ENCODE measurements at places on chromosomes 4 and X. TPM values are rescaled to one million over a fixed set of nuclear protein-coding genes. Genes with fewer than 3 reads are reported as not detected.
A peak's percentile ranks its signal among the peaks of the same experiment; 100 is the strongest.

DNA sequence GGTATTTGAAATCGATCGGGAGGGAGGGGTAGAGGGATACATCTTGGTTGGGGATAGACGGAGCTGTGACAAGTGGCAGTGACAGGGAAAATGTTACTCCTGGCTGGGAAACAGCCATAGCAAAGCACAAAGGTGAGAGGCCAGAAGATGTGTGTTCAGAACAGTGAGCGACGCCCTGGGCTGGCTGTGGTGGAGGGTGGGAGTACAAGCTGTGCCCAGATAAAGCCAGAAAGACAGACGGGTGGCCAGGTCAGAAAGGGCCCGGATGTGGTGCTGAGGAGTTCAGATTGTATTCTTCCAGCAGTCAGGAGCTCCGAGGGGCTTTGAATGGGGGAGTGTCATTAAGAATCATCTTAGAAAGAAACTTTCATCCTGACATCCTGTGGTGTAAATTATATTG is 27.9 kb downstream of the CCDC149 start:
- H3K27me3 ChIP-seq = no peaks in the 10 kb centered on the region
- no peak overlapping the region for H3K4me3 ChIP-seq
- no peak for DNase-seq
- no peak overlapping the region for H3K27ac ChIP-seq
- H3K36me3 ChIP-seq = no peaks in the 10 kb centered on the region
- no peaks in the 10 kb centered on the region for H3K4me1 ChIP-seq

DNA sequence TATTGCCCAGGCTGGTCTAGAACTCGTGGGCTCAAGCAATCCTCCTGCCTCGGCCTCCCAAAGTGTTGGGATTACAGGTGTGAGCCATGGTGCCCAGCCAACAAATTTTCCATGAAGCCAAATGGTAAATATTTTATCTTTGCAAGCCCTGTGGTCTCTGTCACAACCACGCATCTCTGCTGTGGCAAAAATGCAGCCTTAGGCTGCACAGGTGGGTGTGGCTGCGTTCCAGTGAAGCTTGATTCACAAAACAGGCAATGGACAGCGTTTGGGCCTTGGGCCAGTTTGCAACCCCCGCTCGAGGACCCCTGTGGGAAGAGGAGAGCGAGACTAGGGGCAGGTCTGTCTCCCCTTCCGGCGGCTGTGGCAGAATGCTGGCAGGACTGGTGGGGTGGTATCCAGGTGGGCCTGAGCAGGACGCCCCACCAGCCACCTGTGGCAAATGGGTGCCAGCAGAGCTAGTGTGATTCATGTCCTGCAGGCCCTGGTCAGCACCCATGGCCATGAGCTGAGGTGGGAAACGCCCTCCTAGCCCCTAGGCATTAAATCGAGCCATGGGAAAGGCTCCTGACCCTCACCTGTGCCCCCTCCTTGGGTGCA is 19.7 kb downstream of the HTRA3 start:
- H3K27me3 ChIP-seq = no peaks in the 10 kb centered on the region
- no peaks in the 10 kb centered on the region for H3K4me1 ChIP-seq
- H3K36me3 ChIP-seq = no peaks in the 10 kb centered on the region
- H3K27ac ChIP-seq = no peak overlapping the region
- no peak overlapping the region for H3K4me3 ChIP-seq

- no peaks in the 10 kb centered on the region for H3K27me3 ChIP-seq
- peak; percentile 22 for DNase-seq
- no peaks in the 10 kb centered on the region for H3K36me3 ChIP-seq
- H3K27ac ChIP-seq = no peak overlapping the region
- H3K4me3 ChIP-seq = no peak overlapping the region
Measured at GRCh38 chrX:123835661-123836371, 24.0 kb upstream of the XIAP start.

GRCh38 chrX:48573690-48574269 is 504 bp upstream of the RBM3 start:
- DNase-seq = peak; percentile 33
- H3K27ac ChIP-seq = peak overlapping the region; percentile 98
- H3K4me3 ChIP-seq = no peak overlapping the region
- H3K36me3 ChIP-seq = peaks cover 3% of the 10 kb centered on the region
- no peaks in the 10 kb centered on the region for H3K27me3 ChIP-seq

GRCh38 chr4:38099908-38100407 is 139.8 kb downstream of the PTTG2 start:
- no peaks in the 10 kb centered on the region for H3K27me3 ChIP-seq
- H3K4me3 ChIP-seq = no peak overlapping the region
- H3K36me3 ChIP-seq = no peaks in the 10 kb centered on the region
- no peak overlapping the region for H3K27ac ChIP-seq

GRCh38 chrX:29528281-29528680 is 687.1 kb upstream of the MAGEB2 start:
- no peak for DNase-seq
- no peak overlapping the region for H3K27ac ChIP-seq
- H3K4me3 ChIP-seq = no peak overlapping the region
- H3K27me3 ChIP-seq = no peaks in the 10 kb centered on the region
- H3K4me1 ChIP-seq = no peaks in the 10 kb centered on the region
- H3K36me3 ChIP-seq = no peaks in the 10 kb centered on the region

The XPNPEP2 gene
- total RNA-seq = 5.6 TPM

DNA sequence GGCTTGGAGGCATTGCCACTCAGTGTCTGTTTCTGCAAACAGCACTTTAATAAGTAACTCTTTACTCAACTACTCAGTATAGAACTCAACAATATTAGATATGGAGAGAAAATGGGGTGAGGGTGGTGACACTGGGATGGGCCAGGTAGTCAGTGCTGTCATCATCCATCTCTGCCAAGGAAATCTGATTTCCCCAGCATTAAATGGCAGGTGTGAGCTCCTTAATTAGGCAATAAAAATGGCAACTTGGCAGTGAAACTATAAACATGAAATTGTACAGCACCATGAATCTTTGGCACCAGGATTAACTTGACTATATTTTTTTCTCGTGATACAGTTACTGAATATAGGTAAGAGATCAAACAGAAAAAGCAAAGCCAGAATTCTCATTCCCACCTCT is 146.2 kb downstream of the GLRA2 start:
- no peak overlapping the region for H3K27ac ChIP-seq
- no peak for DNase-seq
- no peak overlapping the region for H3K4me3 ChIP-seq
- H3K4me1 ChIP-seq = no peaks in the 10 kb centered on the region

The RTL5 gene
- 2.3 TPM for total RNA-seq

DNA sequence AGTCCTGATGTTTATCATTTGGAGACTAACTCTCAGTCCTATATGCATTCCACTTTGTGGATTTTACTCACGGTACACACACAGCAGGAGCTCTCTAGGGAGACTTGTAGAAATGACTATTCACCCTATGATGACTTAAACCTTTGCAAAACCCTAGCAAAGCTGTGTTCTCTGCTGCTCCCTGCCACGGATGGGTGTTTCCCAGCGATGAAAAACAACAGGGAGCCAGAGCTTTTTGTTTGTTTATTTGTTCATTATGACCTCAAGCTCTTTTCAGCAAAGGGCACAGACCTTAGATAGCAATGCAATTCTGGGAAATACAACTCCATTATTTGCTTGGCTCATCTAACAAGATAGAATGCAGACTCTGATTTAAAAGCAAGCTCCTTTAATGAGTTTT is 156.6 kb downstream of the GRIA3 start:
- H3K36me3 ChIP-seq = no peaks in the 10 kb centered on the region
- H3K27me3 ChIP-seq = no peaks in the 10 kb centered on the region
- H3K4me3 ChIP-seq = no peak overlapping the region
- H3K27ac ChIP-seq = no peak overlapping the region
- H3K4me1 ChIP-seq = no peaks in the 10 kb centered on the region

The ZAR1 gene
- not detected for total RNA-seq

DNA sequence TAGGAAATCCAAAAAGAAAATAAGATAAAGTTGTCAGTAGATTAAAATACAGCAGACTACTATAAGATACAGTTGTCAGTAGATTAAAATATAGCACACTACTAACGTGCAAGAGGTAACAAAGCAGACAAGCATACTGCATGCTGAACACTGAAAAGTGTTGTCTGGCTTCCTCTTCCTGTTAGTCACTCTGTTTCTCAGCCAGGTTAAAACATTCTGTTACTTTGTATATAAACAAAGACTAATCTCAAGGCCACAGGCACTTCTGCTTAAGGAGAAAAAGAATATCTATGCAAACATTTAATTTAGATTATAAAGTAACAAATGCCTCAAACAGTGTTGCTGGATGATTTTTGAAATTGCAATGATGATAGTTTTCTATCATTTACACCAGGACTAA is 41.0 kb upstream of the SCD5 start:
- H3K36me3 ChIP-seq = peaks cover 6% of the 10 kb centered on the region
- H3K27me3 ChIP-seq = no peaks in the 10 kb centered on the region
- H3K27ac ChIP-seq = peak overlapping the region; percentile 13
- DNase-seq = no peak

GRCh38 chrX:98939456-98939855 is 1470.6 kb downstream of the PCDH19 start:
- no peaks in the 10 kb centered on the region for H3K36me3 ChIP-seq
- DNase-seq = no peak
- H3K4me1 ChIP-seq = no peaks in the 10 kb centered on the region
- H3K27ac ChIP-seq = no peak overlapping the region

The ARX gene
- 1.0 TPM for total RNA-seq

The ARHGAP6 gene
- total RNA-seq = 10.9 TPM

DNA sequence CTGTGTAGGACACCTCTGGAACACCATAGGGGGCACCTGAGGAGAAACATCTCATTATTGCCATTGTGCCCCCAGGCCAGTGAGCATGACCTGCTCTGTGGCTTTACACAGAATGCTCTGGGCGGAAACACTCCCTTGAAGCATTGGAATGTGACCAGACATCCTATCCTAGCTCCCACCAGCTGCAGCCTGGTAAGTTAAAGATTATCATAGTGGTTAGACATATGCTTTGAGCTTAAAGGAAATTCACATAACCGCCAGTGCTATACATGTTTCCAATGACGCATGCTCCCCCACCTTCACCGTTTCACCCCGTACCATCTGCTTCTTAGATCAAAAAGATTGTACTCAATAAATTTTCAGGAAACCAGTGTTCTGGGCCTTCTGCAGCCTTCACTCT is 217.7 kb upstream of the CENPE start:
- no peaks in the 10 kb centered on the region for H3K27me3 ChIP-seq
- no peak overlapping the region for H3K27ac ChIP-seq
- H3K4me3 ChIP-seq = no peak overlapping the region
- H3K4me1 ChIP-seq = no peaks in the 10 kb centered on the region
- no peak for DNase-seq
- H3K36me3 ChIP-seq = no peaks in the 10 kb centered on the region

DNA sequence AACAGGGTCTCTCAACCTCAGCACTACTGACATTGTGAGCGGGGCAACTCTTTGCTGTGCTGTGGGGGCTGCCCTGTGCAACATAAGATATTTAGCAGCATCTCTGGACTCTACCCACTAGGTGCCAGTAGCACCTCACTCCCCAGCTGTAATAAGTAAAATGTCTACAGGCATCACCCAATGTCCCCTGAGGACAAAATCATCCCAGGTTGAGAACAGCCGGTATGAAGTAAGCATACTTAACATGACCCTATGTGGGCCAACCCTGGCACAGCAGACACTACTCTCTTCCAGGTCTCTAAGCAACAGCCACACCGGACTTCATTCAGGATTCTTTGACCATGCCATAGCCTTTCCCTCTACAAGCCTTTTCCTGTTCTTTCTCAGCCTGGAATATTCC is 10.5 kb upstream of the MGST2 start:
- no peak overlapping the region for H3K27ac ChIP-seq
- peaks cover 20% of the 10 kb centered on the region for H3K4me1 ChIP-seq
- no peaks in the 10 kb centered on the region for H3K27me3 ChIP-seq
- no peak for DNase-seq
- H3K4me3 ChIP-seq = no peak overlapping the region

The CD38 gene
- total RNA-seq = 0.78 TPM

The CEP135 gene
- total RNA-seq = 7.5 TPM

GRCh38 chr4:85955620-85956292 is 404.1 kb downstream of the MAPK10 start:
- no peaks in the 10 kb centered on the region for H3K36me3 ChIP-seq
- no peaks in the 10 kb centered on the region for H3K4me1 ChIP-seq
- H3K27me3 ChIP-seq = no peaks in the 10 kb centered on the region

The TMPRSS11D gene
- not detected for total RNA-seq

GRCh38 chr4:173288296-173288695 is 45.9 kb downstream of the HMGB2 start:
- no peaks in the 10 kb centered on the region for H3K27me3 ChIP-seq
- no peaks in the 10 kb centered on the region for H3K36me3 ChIP-seq
- H3K4me1 ChIP-seq = peaks cover 7% of the 10 kb centered on the region
- peak; percentile 49 for DNase-seq

The HHIP gene
- 0.66 TPM for total RNA-seq

DNA sequence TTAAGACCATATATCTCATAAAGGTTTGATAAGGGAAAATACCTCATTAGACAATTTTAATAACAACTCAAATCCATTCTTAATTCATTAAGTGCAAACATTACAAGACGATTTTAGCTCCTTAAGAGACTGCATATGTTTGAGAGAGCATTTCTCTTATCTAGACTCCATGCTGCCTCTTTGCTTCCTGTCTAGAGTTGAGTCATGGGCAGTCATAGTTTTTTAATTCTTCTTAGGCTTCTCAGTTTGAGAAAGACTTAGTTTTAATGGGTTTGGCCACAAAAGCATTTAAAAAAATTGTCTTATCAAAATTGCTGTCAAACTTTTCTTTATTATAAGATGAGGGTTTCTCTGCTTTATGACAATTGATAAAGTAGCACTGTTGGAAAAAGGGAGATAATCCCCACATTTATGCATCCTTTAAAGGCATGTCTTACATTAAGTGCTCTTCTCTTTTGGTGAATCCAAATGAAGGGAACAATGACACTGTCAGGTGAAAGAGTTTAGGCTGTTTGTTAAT is 713.4 kb downstream of the PCDH18 start:
- H3K36me3 ChIP-seq = no peaks in the 10 kb centered on the region
- no peak overlapping the region for H3K4me3 ChIP-seq
- H3K4me1 ChIP-seq = no peaks in the 10 kb centered on the region
- no peak overlapping the region for H3K27ac ChIP-seq
- no peak for DNase-seq
- H3K27me3 ChIP-seq = no peaks in the 10 kb centered on the region

- no peaks in the 10 kb centered on the region for H3K27me3 ChIP-seq
- H3K27ac ChIP-seq = no peak overlapping the region
- no peak overlapping the region for H3K4me3 ChIP-seq
- DNase-seq = no peak
Measured at GRCh38 chr4:88962396-88962795, 94.6 kb downstream of the FAM13A start.

All from body of pancreas (tissue), 4 donors.